ENCODE measurements at places on chromosomes 1 and 21.

GRCh38 chr1:68426594-68426993 lies 23.2 kb downstream of the RPE65 start:
- DNase-seq, result no peak

GRCh38 chr1:219081943-219082925 lies 91.4 kb upstream of the LYPLAL1 start:
- DNase-seq, result no peak

DNA sequence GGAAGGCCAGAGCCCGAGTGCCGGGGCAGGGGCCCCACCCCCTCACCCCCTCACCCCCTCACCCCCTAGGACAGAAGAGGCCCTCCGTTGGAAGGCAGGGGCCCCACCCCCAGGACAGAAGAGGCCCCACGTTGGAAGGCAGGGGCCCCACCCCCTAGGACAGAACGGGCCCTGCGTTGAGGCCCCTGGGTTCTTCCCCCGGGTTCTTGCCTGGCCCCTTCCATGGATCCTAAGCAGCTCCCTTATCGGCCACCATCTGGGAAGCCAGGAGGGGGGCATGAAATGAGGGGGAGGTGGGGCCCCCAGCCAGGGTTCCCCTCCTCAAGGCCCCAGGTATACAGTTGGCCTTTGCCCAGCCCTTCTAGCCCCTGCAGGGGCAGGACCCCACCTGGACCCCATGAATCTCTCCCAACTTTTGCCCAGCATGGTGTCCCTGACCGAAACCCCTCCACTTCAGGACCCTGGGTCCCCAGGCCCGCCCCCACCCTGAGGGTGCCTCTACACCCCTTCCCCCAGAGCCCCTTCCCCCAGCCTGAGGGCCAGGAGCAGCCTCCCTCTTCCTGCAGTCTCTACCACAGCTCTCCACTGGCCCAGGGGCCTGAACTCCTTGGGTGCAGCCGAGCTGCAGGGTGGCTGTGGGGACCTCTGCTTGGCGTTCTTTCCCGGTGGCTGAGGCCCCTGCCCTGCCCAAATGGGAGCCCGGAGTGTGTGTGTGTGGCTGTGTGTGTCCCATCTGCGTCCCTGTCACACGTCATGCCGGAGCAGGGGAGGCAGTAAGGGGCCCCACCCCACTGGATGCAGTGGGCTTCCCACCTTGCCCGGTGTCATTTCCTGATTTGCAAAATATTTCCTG lies 4.3 kb upstream of the VWA1 start:
- peak; percentile 74 for DNase-seq

DNA sequence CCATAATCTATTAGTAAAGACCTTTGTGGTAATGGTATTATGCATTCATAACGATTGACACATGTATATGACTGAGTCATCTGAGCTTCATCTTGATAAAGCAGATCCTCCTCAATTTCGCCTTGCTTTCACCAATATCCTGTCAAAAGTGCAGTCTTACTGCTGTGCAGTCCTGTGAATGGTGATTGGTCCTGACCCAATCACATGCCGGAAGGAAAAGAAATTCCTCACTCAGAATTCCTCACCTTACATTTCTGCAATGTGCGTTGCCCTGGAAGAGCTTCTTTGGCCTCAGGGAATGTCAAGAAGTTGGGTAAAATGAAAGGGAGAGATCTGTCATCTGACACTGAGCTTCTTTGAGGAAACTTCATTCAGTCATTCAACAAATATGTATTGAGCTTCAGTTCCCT lies 121.0 kb upstream of the TSPAN2 start:
- no peak for DNase-seq

- no peak for DNase-seq
These were observed 714.9 kb downstream of the ADGRL2 start for GRCh38 chr1:82515650-82516049.

DNA sequence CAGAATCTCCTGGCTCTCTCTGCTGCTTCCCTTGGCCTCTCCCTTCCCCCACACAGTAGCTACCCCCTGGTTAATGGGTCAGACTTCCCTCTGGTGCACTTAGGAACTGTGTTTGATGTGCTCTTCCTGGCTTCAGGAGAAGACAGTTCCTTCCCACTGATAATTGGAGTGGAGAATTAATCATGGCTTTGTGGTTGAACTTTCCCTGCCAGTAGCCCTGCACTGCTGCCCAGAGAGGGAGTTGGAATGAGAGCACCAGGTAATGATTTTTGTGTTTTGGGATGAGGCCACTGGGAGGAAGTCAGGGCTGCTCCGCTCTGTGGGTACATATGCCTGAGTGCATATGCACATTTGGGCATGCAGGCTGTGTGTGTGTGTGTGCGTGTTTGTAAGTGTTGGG lies 39.7 kb upstream of the PADI2 start:
- DNase-seq, result no peak

DNA sequence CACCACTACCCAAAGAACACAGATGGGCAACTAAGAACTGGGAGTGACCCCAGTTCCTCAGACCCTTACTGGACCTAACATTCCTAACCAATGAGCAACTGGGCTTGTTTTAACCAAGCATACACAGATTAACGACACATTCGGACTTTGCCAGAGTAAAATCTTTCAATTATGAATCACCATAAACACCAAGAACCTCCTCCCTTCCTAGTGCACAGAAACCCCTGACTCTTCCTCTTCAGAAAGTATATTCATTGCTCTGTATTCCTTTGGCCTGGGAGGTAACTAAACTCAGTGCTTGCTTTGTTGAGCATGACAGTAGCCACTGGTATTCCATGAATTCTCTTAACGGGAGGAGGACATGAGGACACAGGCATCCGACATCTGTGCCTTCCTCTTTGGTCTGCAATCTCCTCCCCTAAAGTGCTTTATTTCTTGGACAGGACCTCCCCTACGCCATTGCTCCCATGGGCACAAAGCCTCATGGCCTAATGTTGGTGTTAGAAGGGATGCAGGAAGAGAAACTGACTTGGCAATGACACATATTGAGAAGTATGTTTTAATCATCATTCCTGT lies 42.7 kb downstream of the SEC16B start:
- no peak for DNase-seq

DNA sequence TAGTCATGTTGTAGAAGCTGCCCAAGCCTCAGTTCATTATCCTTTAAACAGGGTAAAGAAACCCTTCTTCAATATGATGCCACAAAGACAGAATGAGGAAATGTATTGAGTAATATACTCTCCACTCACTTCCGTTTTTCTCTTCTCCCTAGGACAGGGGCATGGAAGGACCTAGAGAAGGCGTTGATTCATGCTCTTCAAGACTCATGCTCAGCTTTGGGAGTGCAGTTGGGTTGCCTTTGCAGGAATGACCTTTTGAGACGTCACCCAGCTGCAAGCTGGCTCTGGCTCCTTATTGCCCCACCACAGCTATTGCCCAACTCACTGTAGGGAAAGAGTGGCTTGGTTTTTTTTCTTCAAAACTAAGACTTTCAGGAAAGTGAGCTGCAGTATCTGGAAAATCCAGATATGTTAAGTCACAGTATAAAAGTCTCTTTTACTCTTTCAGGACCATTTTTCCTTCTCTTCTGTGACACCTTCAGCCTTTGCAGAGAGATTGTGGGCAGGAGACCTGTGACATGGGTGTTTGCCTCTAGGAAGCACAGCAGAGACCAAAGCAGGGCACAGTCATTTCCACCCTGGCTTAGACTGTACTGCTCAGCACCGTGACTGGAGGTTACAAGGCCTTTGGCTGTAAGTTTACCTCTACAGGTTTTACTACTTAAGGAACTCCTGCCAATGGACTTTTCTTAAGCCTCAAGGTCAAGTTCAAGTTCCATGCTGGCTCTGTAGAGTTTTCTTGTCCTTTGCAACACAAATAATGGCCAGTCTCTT lies 39.5 kb downstream of the XCL2 start:
- no peak for DNase-seq

DNA sequence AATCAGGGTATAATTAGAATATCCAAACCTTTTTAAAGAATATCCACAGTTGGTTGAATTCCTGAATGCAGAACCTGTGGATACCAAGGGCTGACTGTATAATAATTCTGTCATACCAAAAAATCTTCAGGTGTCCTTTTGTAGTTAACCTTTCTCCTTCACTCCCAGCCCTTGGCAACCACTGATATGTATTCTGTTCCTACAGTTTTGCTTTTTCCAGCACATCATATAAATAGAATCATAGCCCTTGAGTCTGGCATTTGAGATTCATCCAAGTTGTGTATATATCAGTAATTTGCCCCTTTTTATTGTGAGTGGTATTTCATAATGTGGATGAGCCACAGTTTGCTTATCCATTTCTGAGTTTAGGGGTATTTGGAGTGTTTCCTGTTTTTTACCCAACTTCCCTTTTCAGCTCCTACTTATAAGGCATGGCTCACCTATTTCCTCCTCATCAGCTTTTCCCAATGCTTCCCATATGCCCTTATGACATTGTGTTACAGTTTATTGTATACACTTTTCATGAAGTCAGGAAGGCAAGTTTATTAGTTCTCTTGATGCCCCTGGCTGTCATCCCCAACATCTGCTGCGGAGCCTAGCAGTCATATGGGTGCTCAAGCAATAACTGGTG lies 35.0 kb upstream of the AGO1 start:
- no peak for DNase-seq

- no peak for DNase-seq
These were observed 520 bp downstream of the TARS2 start for GRCh38 chr1:150487763-150488115.

GRCh38 chr1:9126511-9126910 lies 2.4 kb downstream of the GPR157 start:
- DNase-seq, result no peak

- DNase-seq, result no peak
These were observed 20.7 kb downstream of the NR5A2 start for GRCh38 chr1:200048244-200048643.

- DNase-seq, result no peak
These were observed 111.2 kb downstream of the SPAG17 start for GRCh38 chr1:118073648-118074435.

DNA sequence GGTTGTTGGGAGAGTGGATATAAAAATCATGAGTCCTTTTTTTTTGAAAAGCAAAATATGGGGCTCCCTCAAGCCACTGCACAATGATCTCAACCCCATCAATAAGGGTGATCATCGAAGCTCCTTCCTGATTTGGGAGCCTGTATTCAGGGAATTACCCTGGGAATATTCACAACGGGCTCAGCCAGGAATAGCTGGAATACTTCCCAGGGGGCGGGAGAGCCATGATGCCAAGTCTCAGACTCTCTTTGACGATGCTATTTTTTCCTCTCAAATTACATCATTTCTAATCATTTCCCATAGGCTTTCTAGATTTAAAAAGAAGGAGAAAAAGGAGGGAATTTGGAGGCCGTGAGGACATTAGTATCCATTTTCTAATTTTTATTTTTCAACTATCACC lies 18.4 kb downstream of the OLIG1 start:
- DNase-seq, result no peak

DNA sequence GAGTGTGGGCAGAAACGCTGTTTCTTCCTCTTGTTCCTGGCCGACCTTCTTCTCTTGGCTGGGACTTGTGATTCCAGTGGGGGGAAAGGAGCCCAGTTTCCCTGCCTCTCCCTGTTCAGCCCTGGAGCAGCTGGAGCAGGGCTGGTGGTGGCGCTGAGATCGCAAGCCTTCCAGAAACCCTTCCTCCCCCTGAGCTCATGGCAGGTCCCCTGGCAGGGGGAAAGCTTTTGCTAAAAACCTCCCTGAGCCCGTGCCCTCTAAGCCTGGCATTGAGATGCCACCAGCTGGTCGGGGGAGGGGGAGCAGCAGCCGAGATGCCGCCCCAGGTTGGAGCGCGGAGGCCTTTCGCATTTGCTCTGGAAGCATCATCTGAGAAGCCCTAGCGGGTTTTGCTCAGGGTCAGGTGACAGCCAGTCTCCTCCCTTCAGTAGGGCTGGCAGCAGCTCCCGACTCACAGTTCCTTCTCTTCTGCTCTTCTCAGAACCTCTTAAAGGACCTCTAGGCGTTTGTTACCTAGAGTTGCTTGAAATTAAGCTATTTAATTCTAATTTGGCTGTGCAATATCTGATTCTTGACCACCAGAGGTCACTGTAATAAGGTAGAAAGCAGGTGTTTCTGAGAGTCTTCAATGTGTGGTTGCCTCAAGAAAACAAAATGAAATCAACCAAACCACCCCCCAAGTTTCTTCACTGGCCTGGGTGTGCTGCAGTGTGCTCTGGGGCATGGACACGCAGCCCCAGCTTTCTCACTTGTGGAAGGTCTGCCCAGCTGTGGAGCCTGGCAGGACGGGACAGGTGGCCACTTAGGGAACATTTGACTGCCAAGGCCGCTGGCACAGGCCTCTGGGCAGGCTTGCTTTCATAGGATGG lies 257.3 kb downstream of the CAMTA1 start:
- DNase-seq, result peak; percentile 28

- no peak for DNase-seq
These were observed 295.6 kb downstream of the S1PR1 start for GRCh38 chr1:101532377-101532776.

DNA sequence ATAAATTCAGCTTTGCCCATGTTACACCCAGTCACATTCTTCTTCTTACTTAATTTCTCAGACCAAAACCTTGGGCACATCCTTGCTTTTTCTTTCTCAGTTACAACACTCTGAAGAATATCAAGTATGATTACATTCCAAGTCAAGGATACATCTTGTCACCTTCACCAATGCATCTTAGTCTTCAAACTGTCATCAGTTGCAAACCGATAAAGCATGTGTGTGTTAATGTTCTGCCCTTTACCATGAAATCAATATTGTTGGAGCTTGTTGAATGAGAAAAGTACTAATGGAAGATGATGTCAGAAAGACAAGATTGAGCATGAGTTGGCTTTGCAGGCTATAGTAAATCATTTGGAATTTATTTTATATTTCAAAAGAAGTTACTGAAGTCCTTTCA lies 764.6 kb downstream of the NCAM2 start:
- no peak for DNase-seq

DNA sequence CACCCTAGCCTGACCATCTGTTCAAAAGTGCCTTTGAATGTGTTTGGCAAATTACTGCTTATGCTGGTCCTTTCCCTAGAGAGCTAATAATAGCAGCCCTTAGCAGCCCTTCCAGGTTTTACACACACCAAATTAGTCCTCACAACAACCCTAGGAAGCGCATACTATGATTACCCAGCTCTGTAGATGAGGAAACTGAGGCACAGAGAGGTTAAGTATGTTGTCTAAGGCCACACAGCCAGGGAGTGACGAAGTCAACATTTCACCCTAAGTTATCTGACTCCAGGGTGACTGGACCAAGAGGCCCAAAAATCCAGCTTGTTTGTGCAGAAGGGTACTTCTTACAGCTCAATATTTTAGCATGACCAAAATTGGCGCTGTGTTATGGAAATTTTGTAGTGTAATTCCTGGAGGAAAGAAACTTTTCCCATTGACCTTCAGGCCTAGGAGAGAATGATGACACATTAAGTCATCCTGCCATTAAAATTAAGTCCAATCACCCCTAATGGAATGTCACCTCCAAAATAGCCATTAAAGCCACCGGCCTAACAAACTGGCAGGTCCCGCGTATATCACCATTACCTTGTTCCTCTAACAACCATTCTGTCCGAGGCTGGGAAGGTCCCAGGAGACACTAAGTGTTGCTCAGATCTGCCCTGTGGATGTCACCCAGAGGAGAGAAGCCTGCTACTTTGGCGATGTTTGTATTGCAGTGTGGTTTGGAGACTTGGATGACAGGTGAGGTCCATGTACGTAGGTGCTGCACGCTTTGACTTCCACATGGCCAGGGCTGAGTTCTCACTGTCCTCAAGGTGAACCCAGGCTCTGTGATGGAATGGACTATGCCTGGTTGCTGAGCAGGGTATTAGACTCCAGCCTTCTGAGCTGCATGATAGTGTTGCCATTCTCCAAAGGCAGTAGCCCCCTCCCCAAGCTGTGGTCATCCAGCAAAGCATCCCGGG lies 258.3 kb downstream of the TOMM20 start:
- no peak for DNase-seq

Measured in HuH-7.5 (cell line).